ENCODE measurements at places on chromosomes 7 and 10.

DNA sequence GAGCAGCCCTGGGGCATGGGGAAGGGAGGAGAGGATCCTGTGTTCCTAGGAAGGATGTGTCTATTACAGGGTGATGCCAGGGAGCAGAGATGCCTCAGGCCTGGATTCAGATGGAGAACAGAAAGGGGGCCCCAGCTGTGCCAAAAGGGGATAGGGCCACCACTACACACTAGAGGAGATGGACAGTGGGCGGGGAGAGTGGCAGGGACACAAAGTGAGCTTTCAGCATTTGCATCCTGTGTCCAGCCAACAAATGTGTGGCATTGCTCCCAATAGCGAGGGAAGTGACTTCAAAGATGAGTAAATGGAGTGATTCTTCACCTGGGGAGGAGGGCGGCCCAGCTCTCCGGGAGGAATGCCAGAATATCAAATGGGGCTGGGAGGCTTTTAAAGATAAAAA is 64.9 kb upstream of the WAPL start:
- DNase-seq, result no peak

DNA sequence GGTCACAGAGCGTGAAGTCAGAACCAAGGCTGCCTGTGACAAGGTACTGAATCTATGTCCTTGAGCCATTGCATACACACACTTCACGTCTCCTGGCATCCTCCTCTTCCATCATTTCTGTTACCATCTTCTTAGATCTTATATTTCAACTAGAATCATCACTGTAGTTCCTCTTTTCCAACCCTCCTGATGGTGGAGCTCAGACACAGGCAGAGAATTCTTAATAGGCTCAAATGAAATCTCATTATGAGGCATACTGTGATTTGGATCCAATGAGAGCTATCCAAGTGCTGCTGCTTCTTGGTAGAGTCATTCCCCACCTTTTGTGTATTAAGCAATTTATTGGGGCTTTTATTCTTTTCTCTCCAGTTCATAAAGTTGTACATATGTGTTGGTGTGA is 113.2 kb downstream of the CALCR start:
- peak; percentile 28 for DNase-seq

GRCh38 chr10:101144053-101144452 is 13.0 kb downstream of the TLX1 start:
- DNase-seq, result no peak

GRCh38 chr10:80517416-80518142 is 20.1 kb upstream of the SH2D4B start:
- DNase-seq, result no peak

DNA sequence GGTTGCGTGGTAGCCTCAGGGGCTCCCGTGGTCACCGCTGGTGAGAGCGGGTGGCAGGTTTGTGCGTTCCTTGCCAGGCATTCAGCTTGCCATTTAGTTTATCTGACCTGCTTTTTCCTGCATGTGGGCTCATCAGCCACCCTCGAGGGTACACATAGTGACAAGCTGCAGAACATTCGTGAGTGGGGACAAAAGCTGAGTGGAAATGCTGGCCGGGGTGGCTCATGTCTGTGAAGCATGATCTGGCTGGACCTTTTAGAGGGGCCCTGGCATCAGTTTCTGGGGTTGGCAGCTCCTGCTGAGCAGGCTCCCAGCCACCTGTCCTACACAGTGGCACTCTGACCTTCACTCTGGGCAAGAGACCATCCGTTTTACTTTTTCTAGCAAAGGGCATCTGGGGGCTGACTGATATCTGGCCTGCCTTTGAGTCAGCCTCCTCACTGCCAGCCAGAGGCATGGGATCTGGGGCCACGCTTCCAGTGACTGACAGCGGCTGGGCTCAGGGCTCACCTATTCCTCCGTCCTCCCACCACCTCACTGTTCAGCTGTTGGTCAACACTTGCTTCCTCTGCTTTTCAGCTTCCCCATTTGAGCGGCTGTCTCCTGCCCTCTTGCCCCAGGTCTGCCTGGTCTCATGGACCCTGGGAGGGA is 75.0 kb downstream of the LANCL2 start:
- DNase-seq, result peak; percentile 11

DNA sequence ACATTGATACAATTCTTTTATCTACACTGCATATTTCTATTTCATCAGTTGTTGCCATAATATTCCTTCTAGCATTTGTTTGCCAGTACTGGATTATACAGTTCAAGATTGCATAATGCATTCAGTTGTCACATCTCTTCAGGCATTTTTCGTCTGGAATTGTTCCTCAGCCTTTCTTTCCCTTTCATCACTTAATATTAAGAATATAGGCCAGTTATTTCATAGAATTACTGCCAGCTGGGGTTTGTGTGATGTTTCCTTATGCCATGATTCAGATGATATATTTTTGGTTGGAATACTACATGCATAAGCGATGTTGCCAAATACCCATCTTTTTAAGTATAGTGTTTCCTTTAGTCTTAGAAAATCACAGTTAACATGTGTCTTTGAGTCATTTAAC is 20.8 kb downstream of the KIFBP start:
- no peak for DNase-seq

DNA sequence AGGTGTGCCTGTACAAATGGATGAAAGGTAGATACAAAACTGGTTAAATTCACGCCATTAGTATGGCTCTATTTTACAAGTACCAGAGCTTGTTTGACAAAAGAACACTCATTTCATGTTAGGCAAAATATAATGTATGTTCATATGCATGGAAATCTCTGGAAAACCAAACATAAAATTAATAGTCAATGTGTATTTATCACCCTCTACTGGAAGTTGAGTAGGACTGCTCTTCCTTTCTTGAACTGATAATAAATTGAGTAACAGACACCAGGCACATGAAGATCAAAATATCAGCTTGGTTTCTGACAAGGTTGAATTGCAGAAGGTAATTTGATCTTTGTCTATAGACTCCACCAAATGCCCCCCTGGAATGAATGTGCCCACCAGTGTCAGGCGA is 19.8 kb upstream of the AKR1B1 start:
- DNase-seq, result no peak

GRCh38 chr7:74183653-74184450 is 9.7 kb downstream of the EIF4H start:
- DNase-seq, result peak; percentile 40

DNA sequence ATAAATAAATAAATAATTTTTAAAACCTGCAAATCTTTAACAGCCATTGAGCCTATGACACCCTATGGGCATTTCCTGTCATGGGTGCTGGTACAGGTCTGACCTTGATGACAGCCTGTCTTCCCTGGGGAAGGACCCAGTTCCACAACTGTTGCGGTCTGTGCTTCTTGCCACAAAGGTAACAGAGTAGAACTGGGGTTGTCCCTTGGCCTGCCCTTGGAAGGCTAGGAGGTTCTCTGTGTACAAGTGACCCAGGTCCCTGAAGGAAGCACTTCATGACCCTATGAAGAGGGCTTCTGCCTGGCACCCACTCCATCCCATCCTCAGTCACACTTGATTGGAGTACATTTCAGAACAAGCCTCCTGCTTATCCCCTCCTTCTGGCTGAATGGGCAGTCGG is 66.9 kb downstream of the OGDH start:
- no peak for DNase-seq

DNA sequence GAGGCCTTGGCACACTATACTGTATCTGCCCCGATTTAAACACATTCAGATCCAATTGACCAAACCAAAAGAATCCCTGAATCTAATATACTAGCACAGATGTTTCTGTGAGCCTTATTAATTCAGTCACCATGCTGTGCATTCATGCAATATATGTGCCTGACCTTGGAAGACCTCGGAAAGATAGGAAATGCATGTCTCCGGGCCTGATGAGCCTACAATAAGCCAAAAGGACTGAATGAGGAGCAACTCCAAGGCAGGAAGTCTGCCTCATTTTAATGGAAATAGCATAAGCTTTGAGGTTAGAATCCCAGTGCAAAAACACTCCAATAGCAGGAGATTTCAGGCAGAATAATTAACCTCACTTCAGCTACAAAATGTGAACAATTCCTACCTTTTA is 316.7 kb downstream of the LRRTM3 start:
- no peak for DNase-seq

GRCh38 chr7:132066761-132067171 is 509.5 kb downstream of the PLXNA4 start:
- peak; percentile 33 for DNase-seq

- DNase-seq, result peak; percentile 51
These were observed 9.3 kb downstream of the MKLN1 start for GRCh38 chr7:131336956-131337355.

DNA sequence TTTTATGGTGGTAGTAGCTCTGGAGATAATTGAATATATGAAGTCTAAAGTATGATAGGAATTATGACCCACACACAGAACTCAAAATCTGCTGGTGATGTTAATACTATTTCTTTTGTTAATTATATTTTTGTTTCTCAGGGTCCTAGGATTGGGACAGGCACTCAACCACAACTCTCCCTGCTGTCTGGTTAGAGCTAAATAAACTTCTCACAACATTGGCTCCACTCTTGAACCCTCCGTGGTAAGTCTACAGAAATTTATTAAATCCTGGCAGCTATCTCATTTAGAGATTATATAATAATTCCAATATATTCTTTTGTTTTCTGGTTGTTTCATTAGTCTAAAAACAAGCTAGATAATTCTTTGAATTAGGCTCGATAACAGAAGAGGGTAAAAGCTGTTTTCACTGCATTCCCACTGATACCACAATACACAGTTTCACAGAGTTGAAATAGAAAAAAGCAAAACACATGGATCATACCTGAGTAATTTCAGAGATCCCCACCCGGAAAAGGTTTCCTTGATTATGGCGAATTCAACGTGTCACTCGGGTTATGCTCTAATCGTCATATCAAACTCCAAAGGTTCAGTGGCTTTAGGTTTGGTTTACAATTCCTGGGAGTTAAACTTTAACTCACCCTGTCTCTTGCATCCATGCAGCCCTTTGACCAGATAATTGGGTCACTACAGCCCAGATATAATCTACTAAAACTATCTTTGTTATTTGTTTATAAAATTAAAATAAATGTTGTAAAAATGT is at the start of gene A1CF:
Gene A1CF, minus strand, starts transcription at position 531 of the 763 bp plus-strand sequence. CDS start 25,687 bp downstream, outside the sequence.
- DNase-seq, result no peak

GRCh38 chr10:25398680-25399079 is 223.9 kb downstream of the GPR158 start:
- DNase-seq, result no peak

Data from cerebellar cortex (tissue), 1 donor.